Activated CD8-positive, alpha-beta memory T cell treated with anti-CD3 and anti-CD28 coated beads for 4 hours (primary cell): ENCODE measurements at places on chromosomes 3 and 15.

DNA sequence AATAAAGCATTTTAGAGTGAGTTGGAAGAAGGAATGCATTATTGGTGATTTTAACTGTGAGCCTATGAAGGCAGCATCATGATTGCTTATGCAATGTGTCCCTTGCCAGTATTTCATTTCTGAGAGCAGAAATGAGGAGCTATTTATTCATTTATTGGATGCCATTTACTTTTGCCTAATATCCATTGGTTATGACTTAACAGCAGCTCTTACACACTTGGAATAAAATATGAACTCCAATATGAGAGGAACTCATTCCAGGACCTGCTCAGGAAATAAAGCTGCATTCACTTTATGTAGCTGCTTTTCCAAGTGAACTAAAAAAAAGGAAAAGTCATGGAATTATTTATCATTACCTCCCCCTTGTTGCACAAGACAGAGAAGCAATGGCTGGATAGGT lies 280.1 kb downstream of the LRTM1 start:
- DNase-seq: no peak

GRCh38 chr3:88152841-88153240 lies 3.1 kb downstream of the C3orf38 start:
- no peak for DNase-seq

DNA sequence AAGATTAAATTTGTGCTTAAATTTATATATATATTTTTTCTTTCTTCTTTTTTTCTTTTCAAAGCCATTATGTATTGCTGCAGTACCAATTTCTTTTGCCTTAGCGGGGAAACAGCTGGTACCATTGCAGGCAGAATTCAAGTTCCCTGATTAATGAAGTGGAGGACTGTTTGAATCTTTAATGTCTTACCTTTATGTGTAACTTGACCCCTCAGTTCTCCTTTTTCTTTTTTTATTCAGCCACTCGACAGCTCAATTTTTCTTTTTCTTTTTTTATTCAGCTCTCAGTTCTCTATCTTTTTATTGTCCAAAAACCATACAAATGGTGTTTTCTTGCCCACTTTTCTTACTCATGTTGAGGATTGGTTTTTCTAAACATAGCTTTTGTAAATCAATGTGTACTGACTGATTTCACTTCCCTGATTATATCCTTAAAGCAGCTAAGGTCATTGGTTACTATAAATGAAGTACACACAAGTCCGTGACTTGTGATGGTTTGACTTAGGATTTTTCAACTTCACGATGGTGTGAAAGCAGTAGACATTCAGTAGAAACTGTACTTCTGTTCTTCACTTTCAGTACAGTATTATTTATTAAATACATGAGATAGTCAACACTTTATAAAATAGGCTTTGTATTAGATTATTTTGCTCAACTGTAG lies 22.8 kb downstream of the ATP2C1 start:
- no peak for DNase-seq

DNA sequence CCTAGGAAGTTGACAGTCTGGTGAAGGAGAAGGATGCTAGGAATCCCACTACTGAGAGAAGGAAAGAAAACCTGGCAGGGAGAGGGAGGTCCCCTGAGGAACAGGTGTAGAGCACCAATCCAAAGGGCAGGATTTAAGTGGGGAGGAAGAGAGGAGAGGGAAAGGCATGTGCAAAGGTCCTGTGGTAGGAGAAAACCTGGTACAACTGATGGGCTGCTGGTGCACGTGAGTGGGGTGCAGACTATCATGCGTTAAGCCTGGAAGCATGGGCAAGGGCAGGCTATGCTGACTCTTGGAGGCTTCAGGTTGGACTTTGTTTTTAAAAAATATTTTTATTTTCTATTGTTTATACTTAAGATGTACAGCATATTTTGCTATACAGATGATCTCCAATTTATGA lies 209.6 kb downstream of the PDZRN3 start:
- no peak for DNase-seq

GRCh38 chr3:10465161-10465560 lies 40.2 kb downstream of the ATP2B2 start:
- DNase-seq: no peak
